ENCODE measurements at places on chromosomes 16 and 17. TPM values are rescaled to one million over a fixed set of nuclear protein-coding genes. Genes with fewer than 3 reads are reported as not detected.

DNA sequence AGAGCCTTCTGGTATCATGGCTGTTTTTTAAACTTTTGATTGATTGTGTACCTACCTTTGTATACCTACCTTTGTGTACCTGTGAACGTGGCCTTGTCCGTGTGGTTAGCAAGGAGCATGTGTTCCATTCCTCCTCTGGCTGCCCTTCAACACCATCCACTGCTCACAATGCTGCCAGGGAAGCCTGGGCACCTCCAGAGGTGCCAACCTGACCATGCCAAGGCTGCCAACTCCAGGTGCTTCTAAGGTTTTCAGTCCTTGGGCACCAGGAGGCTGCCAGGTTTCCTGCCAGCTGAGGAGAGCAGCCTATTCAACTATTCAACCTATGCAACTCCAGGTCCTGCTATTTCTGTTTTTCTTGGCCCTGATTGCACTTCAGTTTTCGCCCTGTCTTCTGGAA, 17.6 kb upstream of the ARL4D start:
- no peak for DNase-seq

- no peak for DNase-seq
Observed at GRCh38 chr16:2475413-2476344, 752 bp downstream of the TBC1D24 start.

DNA sequence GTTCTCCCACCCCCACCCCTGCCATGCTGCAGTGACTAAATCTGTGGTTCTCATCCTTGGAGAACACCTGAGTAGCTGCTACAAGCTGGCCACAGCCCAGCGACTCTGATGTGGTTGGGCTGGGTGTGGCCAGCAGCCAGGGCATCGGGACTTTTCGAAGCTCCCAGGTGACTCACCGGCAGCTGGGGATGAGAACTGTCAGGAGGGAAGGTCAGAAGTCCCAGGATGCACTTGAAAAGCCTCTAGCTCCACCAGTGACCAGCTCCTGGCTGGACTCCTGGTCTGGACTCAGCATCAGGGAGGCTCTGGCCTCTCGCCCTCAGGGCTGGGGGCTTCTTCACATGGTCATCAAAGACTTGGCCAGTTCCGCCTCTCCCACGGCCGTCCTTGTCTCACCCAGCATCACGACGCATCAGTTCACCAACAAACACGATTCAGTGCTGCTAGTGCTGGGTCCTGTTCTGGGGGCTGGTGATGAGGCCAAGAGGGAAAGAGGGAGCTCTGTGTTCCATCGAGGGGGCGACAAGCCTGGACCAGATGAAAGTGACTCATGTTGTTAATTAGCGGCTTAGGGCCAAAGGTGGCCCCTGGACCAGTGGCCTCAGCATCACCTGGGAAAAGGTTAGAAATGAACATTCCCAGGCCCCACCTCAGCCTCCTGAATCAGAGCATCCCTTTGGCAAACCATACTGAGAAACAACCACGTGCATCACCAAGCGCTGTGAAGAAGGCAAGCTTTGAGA, 3.9 kb upstream of the C17orf99 start:
- peak; percentile 42 for DNase-seq

GRCh38 chr17:74314877-74315276, 11.1 kb upstream of the KIF19 start:
- no peak for DNase-seq

DNA sequence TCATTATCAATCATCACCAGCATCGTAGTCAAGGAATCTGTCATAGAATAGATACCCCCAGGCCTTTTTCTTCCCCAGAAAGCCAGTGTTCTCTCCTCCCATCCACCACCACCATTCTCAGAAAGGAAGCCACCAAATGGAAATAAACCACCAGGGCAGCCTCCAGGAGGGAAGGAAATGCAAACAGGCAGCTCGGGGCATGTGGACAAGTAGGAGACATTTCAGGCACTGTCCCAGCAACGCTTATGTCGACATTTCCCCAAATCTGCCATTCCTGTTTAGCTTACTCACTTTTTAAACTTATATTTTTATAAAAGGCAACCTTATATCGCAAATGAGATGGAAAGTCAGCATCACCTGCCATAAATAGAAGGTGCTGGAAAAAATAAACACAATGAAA, 15.8 kb downstream of the EMP2 start:
- no peak for DNase-seq

- no peak for DNase-seq
Observed at GRCh38 chr17:69451416-69452394, 37.2 kb downstream of the MAP2K6 start.

DNA sequence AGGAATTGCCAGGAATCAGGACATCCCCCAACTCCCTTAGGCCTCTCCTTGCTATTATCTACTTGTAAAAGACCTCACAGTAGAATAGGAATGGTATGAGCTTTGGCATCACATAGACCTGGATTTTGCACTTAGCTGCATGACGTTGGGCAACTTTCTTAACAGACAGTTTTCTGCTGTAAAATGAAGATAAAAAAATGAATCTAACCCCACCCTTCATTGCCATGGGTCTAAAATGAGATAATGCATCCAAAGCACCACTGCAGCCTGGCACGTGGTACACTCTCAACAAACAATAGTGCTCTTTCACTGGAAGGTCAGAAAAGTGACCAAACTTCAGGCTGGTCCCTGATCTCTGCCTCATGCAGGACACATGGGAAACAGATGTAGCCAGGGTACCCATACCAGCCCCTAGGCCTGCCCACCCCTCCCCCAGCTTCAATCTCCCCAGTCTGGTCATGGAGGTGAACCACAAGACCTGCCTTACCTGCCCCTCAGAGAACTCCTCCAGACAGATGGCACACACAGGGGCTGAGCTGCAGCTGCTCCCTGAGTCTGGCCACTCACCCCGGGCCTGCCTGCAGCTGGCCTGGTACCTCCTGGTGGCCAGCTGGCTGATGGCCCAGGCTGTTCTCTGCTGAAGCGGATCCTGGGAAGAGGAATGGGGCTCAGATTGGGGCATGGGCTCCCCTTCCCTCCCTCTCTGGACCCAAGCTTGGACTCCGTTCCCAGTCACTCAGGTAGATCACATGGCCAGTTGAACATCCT, 8.5 kb upstream of the SUPT4H1 start:
- no peak for DNase-seq

Gene TGFB1I1
- 56.7 TPM for total RNA-seq

DNA sequence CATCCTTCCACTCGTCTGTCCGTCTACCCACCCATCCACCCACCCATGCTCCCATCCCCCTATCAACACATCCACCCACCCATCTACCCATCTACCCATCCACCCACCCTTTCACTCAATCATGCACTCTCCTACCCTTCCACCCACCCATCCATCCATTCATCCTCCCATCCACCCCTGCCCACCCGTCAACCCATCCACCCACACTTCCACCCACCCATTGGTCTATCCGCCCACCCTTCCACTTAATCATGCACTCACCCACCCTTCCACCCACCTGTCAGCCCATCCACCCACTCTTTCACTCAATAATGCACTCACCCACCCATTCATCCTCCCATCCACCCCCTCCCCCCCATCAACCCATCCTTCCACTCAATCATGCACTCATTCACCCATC, 250.0 kb upstream of the EEF2KMT start:
- DNase-seq = no peak

Gene FAHD1
- 204 TPM for total RNA-seq

Gene CD300H
- not detected for total RNA-seq

Gene KCNH4
- not detected for total RNA-seq

Gene TCAP
- 0.49 TPM for total RNA-seq

Gene GNAO1
- not detected for total RNA-seq

Gene CIBAR2
- total RNA-seq = not detected

Gene KCNAB3
- total RNA-seq = not detected

- DNase-seq = peak; percentile 48
Observed at GRCh38 chr16:68086336-68086841, 1.2 kb downstream of the NFATC3 start.

- peak; percentile 85 for DNase-seq
Observed at GRCh38 chr17:31327534-31328159, 6.2 kb upstream of the EVI2A start.

DNA sequence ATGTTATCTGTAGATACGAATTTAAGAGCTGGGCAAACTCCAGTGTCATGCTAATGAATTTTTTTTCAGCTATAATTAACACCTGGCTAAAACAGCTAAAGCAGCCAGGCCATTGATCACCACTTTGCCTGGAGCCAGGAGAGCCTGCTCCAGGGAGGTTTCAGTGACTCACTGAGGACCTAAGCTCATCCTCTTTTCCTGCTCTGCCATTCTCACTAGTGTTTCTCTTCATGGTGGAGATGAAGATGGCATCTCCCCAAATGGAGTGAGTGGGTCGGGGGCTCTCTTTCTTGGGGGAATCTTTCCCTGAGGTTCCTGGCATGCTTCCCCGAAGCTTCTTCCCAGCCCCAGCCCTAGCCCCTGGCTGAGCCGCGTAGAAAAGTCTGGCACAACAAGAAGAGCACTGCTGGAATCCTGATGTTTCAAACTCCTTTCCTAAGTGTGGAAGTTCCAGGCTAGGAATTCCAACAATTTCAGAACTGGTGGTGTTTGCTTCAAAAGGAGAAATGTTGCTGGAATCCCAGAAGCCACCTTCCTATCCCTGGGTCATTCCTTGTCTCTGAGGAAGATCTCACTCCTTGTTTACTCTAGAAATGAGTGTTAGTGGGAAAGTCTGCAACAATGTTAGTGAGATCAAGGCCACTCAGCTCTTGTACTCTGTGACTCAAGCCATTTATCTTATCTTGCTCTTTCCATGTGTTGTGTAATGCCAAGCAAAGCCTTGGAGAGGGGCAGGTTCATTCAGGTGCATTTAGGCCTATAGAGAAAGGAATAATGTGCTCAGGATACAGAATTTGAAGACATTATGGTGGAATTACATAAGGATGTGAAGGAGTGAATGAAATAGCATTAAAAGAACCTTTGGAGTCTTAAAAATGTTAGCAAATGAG, 26.0 kb upstream of the B4GALNT2 start:
- peak; percentile 68 for DNase-seq

GRCh38 chr16:30893417-30893743, 497 bp downstream of the BCL7C start:
- no peak for DNase-seq

GRCh38 chr16:85768199-85768598, 17.3 kb upstream of the C16orf74 start:
- DNase-seq = no peak

- no peak for DNase-seq
Observed at GRCh38 chr16:88863426-88863825, 3.0 kb downstream of the PABPN1L start.
